ENCODE measurements at places on chromosomes 5 and 9. TPM values are rescaled to one million over a fixed set of nuclear protein-coding genes. Genes with fewer than 3 reads are reported as not detected.

SPATA31A3 gene
- polyA plus RNA-seq: not detected

B4GALT7 gene
- 13.8 TPM for polyA plus RNA-seq

DNM1 gene
- 1.2 TPM for polyA plus RNA-seq

RASA1 gene
- polyA plus RNA-seq: 11.8 TPM

PCDHB2 gene
- under 0.01 TPM for polyA plus RNA-seq

FREM1 gene
- polyA plus RNA-seq: not detected

IFT74 gene
- 9.6 TPM for polyA plus RNA-seq

OBP2B gene
- polyA plus RNA-seq: not detected

GABRG2 gene
- 0.47 TPM for polyA plus RNA-seq

CYSRT1 gene
- not detected for polyA plus RNA-seq

IRX1 gene
- not detected for polyA plus RNA-seq

WDR38 gene
- polyA plus RNA-seq: not detected

RIMOC1 gene
- 8.1 TPM for polyA plus RNA-seq

FCN1 gene
- 1.2 TPM for polyA plus RNA-seq

ASS1 gene
- 369 TPM for polyA plus RNA-seq

DELE1 gene
- 41.2 TPM for polyA plus RNA-seq

KIAA0825 gene
- polyA plus RNA-seq: 0.46 TPM

NUTM2G gene
- polyA plus RNA-seq: not detected

SNCAIP gene
- polyA plus RNA-seq: 3.8 TPM

GIN1 gene
- polyA plus RNA-seq: 4.0 TPM

CRB2 gene
- polyA plus RNA-seq: 0.46 TPM

IFNA13 gene
- polyA plus RNA-seq: not detected

S1PR3 gene
- 7.8 TPM for polyA plus RNA-seq

SKP1 gene
- polyA plus RNA-seq: 717 TPM

IL3 gene
- polyA plus RNA-seq: not detected

SEC24A gene
- polyA plus RNA-seq: 11.2 TPM
